ENCODE measurements at places on chromosomes 3 and 15.

GRCh38 chr3:75218577-75218976 is 445.6 kb upstream of the FRG2C start:
- DNase-seq = no peak

- no peak for DNase-seq
Measured at GRCh38 chr15:65079580-65079979, 3.0 kb downstream of the KBTBD13 start.

DNA sequence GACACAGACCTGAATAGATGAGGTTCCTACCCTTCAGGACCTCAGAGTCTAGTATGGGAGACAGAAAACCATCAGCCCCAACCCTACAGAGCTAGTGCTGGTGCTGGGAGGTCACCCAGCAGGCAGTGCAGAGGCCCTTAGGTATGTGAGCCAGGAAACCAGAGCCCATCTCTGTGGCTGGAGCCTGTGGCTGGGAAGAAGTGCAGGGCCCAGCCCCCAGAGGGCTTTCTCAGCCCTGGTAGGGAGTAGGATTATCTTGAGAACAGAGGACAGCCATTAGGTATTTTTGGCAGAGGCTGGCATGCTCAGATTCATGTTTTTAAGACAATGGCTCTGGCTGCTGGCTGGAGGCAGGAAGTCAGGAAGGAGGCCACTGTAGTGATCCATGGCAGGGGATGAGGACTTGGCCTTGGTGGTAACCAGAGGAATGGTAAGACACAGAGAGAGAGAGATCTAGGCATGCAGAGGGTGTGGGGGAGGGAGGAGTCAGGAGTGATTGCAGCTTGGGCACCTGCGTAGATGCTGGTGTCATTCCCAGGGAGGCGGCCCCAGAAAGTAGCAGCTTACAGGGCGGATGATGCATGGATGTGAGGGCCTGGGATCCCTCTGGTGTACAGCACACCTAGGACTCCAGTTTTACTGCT is 220.9 kb upstream of the EIF1B start:
- no peak for DNase-seq

DNA sequence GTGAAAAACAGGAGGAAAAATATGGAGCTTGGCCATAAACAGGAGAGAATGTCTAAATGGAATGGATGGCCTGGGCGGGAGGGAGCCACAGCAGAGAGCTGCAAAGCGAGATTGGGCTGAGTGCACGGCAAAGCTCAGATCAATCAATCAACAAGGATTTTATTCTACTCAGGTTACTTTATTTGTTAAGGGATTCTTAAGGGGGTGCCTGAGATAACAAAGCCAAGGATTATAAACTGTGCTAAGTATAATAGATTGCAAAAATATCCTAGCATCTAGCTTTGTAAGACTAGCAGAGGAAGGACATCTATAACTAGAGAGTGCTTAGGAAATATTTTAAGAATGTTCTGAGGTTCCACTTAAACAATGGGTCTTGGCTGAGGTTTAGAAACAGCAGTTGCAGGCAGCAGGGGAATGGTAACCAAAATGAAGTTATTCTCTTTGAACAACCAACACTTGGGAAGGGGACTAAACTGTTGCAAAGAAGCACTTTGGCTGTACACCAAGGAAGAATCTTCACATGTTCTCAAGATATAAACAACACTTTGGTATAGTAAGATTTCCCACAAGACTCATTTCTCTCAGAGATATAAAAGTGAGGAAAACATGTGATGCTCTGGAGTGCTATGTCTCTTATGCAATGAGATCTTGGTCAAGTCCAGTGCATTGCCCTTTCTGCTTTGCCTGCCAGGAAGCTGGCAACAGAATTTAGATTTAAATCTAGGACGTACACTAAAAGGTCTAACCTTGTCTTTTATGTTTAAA is 35.5 kb downstream of the TMEM212 start:
- DNase-seq = no peak

DNA sequence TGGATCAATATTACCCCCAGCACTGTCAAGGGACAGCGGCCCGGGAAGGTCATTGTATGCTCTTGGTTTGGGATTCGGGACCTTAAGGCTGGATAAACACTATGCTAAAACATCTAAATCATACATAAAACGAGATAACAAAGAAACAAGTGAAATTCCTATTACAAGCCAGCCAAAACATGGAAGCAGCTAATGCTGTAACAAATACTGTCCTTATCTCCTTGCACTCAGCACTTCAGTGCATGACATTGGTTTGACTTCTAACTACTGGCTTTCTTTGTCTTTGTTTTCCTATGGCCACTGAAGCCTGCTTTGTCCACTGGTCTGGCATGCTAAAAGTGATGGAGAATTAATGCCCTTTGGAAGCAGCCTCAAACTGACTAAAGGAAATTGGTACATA is 516.4 kb upstream of the DPH6 start:
- DNase-seq = no peak

DNA sequence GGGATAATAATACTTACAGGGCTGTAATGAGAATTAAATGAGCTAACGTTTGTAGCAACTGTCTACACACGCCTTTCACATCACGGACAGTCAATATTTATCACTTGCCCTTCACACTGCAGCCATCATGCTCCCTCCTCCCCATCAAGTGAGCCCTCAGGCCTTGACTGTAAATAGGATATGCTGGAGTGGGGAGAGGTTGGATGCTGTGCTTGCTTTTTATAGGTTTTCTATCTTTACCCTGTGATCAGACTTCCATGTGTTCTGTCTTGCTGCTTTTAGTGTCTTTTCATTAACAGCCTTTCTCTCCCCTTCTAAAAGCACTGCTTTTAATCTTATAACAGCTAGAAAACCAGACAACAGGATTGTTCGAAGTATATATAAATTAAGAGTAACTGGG is 12.8 kb upstream of the MAGEF1 start:
- DNase-seq = no peak

DNA sequence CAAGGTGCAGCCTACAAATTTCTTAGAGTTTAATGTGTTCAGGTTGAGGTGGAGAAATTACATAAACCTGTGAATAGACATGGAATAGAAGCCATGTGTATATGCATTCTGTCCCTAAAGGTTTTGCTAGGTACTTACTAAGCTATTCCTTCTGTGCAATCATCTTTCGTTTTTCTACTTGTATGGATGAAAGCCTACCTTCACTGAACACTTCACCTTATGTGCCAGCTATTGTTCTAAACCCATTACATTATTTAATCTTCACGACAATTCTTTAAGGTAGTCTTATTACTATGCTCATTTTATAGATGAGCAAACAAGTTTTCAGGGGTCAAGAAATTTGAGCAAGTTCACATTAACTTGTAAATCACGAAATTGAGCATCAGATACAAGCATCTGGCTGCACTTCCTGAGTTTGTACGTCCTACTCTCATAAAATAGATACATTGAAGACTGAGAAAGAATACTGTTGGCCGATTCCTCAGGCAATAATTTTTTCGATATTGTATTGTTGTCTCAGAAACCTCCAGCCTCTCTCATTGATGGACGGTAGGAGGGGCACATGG is 635 bp upstream of the RCN2 start:
- DNase-seq = no peak

DNA sequence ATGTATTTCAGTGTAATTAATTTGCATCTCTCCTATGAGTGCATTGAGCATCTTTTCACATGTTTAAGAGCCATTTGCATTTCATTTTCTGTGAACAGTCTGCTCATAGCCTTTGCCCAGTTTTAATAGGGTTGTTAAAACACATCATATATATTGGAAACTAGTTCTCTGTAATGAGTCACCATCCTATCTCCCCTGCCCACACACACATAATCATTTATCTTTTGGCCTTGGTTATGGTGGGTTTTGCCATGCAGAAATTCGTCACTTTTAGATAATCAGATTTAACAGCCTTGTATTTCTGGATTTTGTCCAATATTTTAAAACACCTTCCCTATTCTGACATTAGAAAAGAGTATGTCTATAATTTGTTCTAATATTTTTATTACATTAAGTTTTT is 11.9 kb upstream of the CHRM5 start:
- no peak for DNase-seq

GRCh38 chr3:154522036-154522602 is 92.1 kb upstream of the GPR149 start:
- DNase-seq = no peak

- no peak for DNase-seq
Measured at GRCh38 chr3:129938140-129938930, 36.2 kb upstream of the TRH start.

GRCh38 chr15:101652786-101653430 is 727 bp upstream of the TM2D3 start:
- no peak for DNase-seq

- DNase-seq = no peak
Measured at GRCh38 chr3:99544786-99545281, 93.6 kb upstream of the COL8A1 start.

All from hematopoietic multipotent progenitor cell (in vitro differentiated cells).